ENCODE measurements at places on chromosomes 2 and 18. TPM values are rescaled to one million over a fixed set of nuclear protein-coding genes. Genes with fewer than 3 reads are reported as not detected.
A peak's percentile ranks its signal among the peaks of the same experiment; 100 is the strongest.

DNA sequence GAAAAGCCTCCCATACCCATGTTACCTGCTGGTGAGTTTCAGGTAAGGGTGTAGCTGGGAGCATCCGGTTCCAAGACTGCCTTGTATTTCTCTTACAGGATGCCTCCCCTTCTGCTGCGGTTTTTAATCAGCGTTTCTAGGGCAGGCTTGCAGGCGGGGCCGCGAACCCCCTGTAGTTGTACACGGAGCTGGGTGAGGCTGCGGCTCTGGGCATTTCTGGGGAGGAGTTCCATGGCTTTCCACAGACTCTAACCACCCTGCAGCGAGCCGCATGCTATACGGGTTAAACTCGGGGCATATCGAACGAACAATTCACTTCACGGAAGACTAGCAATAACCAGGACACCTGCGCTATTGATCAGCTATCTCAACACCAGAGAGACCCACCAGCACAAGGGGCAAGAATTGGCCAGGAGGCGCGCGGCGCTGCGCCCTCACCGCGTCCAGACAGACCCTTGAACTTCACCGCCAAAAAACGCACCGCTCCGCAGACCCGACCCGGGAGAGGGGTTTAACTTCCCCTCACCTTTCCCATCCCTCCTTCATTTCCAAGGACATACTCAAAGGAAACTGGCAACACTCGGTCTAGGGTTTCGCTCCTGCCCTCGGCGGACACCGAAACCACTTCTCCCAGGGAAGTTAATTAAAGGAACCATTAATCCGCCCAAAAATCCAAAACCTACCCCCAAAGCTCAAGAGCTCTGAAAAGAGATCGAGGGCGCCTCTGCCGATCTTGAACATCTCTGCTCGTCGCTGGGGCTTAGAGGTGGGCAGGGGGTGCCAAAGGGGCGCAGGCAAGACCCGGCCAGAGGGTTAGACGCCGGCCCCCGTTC is 909 bp downstream of the TGFA start:
- H3K4me1 ChIP-seq, result peaks cover 26% of the 10 kb centered on the region
- no peaks in the 10 kb centered on the region for H3K36me3 ChIP-seq
- H3K27me3 ChIP-seq, result peaks cover 5% of the 10 kb centered on the region
- peak overlapping the region; percentile 38 for H3K4me3 ChIP-seq
- peak overlapping the region; percentile 39 for H3K27ac ChIP-seq

DNA sequence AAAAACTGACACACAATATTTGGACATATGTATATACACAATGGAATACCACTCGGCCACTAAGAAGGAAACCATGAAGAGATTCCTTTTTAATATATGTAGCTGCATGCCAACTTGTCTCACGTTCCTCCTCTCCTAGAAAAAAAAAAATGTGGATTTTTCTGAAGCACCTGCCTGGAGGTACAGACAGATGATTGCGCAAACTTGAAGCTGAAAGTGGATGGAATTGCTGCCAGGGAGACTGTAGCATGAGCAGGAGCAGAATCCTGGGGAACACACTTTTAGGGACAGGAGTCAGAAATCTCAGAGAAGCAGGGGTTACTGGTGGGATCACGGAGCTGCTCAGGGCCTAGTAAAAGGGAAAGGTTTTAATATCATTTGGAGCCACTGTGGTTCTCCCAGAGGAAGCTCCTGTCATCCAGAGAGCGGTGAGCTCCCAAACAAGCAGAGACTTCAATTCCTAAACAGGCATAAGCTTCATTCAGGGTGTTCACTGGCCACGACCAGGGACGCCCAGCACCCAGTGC is 640 bp upstream of the SPR start:
- no peaks in the 10 kb centered on the region for H3K36me3 ChIP-seq
- no peak overlapping the region for H3K27ac ChIP-seq
- DNase-seq, result no peak

GRCh38 chr2:112795774-112796173 is 11.5 kb upstream of the IL1A start:
- H3K27me3 ChIP-seq, result no peaks in the 10 kb centered on the region
- H3K4me3 ChIP-seq, result no peak overlapping the region
- H3K4me1 ChIP-seq, result no peaks in the 10 kb centered on the region
- DNase-seq, result no peak
- no peak overlapping the region for H3K27ac ChIP-seq
- H3K36me3 ChIP-seq, result no peaks in the 10 kb centered on the region

DNA sequence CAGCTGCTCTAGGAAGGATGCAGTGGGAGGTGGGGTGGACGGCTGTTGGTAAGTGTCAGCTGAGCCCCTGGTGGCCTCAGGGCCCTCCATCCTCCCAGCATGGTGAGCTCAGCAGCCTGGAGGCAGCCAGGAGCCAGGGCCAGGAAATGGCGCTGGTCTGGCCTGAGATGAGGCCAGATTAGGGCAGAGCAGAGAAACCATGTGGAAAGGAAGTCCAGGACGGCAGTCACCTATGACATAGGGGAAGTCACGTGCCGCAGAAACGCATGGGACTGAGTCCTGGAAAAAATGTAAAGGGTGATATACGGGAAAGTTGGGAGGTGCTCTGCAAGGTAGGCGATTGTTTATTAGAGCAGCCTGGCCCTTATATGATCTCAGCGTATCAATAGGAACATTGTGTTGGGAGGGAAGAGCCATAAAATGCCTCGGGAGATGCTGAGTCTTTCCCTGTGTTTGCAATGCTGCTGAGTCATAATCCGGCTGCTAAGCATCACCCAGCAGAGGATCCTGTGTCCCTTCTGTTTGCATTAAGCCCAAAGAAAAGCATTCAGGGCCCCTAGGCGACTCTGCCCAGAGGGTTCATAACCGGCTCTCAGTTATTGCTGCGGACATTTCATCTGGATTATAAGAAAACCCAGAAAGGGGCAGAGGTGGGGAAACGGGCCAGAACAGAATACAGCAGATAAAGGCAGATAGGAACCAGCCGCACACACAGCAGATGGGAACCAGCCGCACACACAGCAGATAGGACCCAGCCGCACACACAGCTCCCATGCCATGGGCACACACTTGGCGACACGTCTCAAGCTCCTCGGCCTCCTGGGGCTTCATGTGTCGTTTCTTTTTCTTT is 30.3 kb upstream of the B3GNT7 start:
- H3K4me3 ChIP-seq, result no peak overlapping the region
- no peaks in the 10 kb centered on the region for H3K27me3 ChIP-seq
- H3K4me1 ChIP-seq, result no peaks in the 10 kb centered on the region
- no peak for DNase-seq
- H3K36me3 ChIP-seq, result no peaks in the 10 kb centered on the region
- no peak overlapping the region for H3K27ac ChIP-seq

GRCh38 chr18:58611395-58612131 is 17.3 kb downstream of the ALPK2 start:
- no peak for DNase-seq
- H3K27me3 ChIP-seq, result no peaks in the 10 kb centered on the region
- peaks cover 52% of the 10 kb centered on the region for H3K4me1 ChIP-seq
- no peak overlapping the region for H3K27ac ChIP-seq
- no peaks in the 10 kb centered on the region for H3K36me3 ChIP-seq

DNA sequence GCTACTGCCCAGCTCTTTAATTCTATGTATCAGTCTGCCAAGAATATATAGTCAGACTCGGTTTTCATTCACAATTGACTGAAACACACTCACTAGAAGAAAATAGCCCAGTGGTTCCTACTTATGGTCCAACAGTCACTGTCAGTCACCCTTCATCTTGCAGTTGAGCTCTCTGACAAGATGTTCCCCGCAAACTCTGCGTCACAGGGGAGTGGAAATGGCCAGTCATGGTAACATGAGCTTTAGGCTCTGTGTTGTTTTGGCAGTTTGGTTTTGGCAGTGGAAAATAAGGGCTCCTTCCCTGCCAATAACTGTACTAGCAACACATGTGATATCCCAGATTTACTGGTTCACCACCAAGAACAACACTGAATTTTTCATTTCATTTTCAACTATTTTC is 122.5 kb downstream of the PRPF40A start:
- H3K27me3 ChIP-seq, result no peaks in the 10 kb centered on the region
- H3K27ac ChIP-seq, result no peak overlapping the region
- H3K36me3 ChIP-seq, result no peaks in the 10 kb centered on the region
- H3K4me1 ChIP-seq, result no peaks in the 10 kb centered on the region

DNA sequence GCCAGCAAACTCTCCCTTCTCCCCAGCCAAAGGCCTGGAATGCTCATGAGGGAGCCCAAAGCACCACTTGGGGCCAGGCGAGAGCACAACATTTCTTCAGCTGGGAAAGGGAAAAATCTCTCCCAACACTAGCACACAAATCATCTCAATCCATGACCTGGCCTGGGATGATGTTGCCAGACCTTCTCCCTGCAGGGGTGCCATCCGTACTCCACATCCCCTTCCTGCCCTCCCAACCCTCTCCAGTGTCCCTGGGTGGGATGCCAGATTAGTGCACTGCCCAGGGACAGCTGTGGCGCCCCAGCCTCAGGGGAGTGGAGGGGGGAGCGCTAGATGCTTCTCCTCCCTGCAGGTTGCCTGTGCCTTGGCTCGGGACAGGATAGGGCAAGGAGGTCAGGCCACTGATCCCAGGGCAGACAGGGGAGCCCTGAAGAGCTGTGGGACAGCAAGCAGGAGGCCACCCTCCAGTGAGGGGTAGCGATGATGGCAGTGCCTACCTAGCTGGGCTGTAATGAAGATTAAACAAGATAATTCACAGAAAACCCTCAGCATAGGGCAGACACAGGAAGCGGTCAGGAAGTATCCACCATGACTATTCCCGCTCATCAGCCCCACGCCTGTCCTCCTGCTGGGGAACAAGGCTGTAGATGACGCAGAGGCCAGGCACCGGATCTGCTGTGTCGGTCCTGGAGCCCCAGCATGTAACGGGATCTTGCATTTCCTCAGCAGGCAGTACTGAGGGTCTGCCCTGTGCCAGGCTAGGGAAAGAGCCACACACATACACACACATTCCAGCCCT is 31.1 kb downstream of the SERTAD2 start:
- H3K27ac ChIP-seq, result no peak overlapping the region
- H3K36me3 ChIP-seq, result no peaks in the 10 kb centered on the region
- no peak overlapping the region for H3K4me3 ChIP-seq
- H3K27me3 ChIP-seq, result no peaks in the 10 kb centered on the region
- no peaks in the 10 kb centered on the region for H3K4me1 ChIP-seq

GRCh38 chr2:98944775-98945174 is 8.8 kb upstream of the CRACDL start:
- H3K27ac ChIP-seq, result no peak overlapping the region
- no peak for DNase-seq
- H3K4me1 ChIP-seq, result no peaks in the 10 kb centered on the region
- no peaks in the 10 kb centered on the region for H3K27me3 ChIP-seq
- H3K36me3 ChIP-seq, result no peaks in the 10 kb centered on the region

GRCh38 chr18:35369126-35369525 is 8.0 kb downstream of the ZNF396 start:
- no peak for DNase-seq
- H3K36me3 ChIP-seq, result no peaks in the 10 kb centered on the region
- H3K27ac ChIP-seq, result no peak overlapping the region
- H3K27me3 ChIP-seq, result no peaks in the 10 kb centered on the region
- H3K4me1 ChIP-seq, result no peaks in the 10 kb centered on the region

DNA sequence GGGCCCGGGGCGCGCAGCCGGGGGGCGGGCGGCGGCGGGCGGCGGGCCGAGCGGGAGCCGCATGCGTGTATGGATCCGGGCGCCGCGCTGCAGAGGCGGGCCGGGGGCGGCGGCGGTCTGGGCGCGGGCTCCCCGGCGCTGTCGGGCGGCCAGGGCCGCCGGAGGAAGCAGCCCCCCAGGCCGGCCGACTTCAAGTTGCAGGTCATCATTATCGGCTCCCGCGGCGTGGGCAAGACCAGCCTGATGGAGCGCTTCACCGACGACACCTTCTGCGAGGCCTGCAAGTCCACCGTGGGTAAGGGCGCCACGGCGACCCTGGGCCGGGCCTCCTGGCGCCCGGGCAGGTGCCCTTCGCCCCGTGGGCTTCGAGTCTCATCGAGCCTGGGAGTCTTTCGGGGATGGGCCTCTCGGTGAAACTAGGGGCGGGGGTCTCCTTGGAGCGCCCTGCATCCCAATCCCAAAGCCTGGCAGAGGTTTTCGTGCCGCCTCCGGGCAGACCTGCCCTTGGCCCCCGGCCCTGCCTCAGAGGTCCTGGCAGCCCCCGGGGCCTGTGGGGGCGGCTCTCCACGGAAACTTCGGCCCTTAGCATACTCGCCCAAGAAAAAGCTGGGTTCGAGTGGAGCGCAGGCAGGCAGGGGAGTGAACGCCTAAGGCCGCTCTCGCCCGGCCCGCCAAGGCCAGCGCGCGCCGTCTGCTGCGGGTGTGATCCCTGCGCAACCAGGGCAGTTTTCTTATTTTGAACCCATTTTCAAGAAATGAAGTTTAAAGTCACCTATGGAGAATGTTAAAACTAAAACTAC is 622 bp downstream of the RAB12 start:
- H3K4me3 ChIP-seq, result peak overlapping the region; percentile 83
- peak overlapping the region; percentile 71 for H3K27ac ChIP-seq
- no peaks in the 10 kb centered on the region for H3K36me3 ChIP-seq
- no peaks in the 10 kb centered on the region for H3K27me3 ChIP-seq

GRCh38 chr18:9849407-9850283 is 36.1 kb upstream of the TXNDC2 start:
- DNase-seq, result no peak
- no peaks in the 10 kb centered on the region for H3K4me1 ChIP-seq
- no peaks in the 10 kb centered on the region for H3K27me3 ChIP-seq
- H3K4me3 ChIP-seq, result no peak overlapping the region

DNA sequence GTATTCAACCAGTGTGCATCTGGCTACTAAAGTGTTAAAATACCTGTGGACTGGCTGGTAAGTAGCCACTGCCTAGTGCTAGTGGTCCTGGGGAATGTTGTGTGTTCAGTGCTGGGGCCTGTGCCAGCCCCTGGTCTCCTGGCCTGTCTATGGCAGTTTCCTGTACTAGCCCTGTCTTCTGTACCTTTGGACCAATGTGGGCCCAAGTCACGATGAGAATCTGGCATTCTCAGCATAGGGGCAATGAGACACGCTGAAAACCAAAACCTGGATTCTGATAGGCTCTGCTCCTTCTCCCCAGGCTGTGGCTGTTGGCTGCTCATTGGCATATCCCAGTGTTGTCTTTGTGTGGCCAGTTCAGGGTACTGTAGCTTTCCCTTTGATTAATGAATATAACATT is 170.4 kb downstream of the PTPRM start:
- no peaks in the 10 kb centered on the region for H3K4me1 ChIP-seq
- DNase-seq, result no peak
- H3K36me3 ChIP-seq, result no peaks in the 10 kb centered on the region
- H3K27me3 ChIP-seq, result no peaks in the 10 kb centered on the region
- H3K4me3 ChIP-seq, result no peak overlapping the region

GRCh38 chr2:64482765-64483504 is 29.0 kb downstream of the LGALSL start:
- no peak overlapping the region for H3K4me3 ChIP-seq
- DNase-seq, result no peak
- H3K36me3 ChIP-seq, result no peaks in the 10 kb centered on the region
- no peak overlapping the region for H3K27ac ChIP-seq
- no peaks in the 10 kb centered on the region for H3K4me1 ChIP-seq

- no peaks in the 10 kb centered on the region for H3K36me3 ChIP-seq
- no peak overlapping the region for H3K4me3 ChIP-seq
- peaks cover 19% of the 10 kb centered on the region for H3K4me1 ChIP-seq
- no peak overlapping the region for H3K27ac ChIP-seq
Observed at GRCh38 chr2:235390108-235390815, 103.6 kb upstream of the AGAP1 start.

- no peak overlapping the region for H3K4me3 ChIP-seq
- no peak overlapping the region for H3K27ac ChIP-seq
- no peaks in the 10 kb centered on the region for H3K36me3 ChIP-seq
- no peaks in the 10 kb centered on the region for H3K4me1 ChIP-seq
- DNase-seq, result no peak
Observed at GRCh38 chr18:78492064-78492812, 487.4 kb upstream of the SALL3 start.

Gene REG1A
- total RNA-seq, result not detected

Gene SCTR
- total RNA-seq, result not detected

Gene TSPYL6
- not detected for total RNA-seq

All from CD4-positive, alpha-beta memory T cell (primary cell).